Kasumi-1 (cell line): ENCODE measurements at places on chromosomes 3 and 15.
A peak's percentile ranks its signal among the peaks of the same experiment; 100 is the strongest.

- DNase-seq = no peak
Observed at GRCh38 chr15:101554115-101554915, 64.8 kb upstream of the PCSK6 start.

DNA sequence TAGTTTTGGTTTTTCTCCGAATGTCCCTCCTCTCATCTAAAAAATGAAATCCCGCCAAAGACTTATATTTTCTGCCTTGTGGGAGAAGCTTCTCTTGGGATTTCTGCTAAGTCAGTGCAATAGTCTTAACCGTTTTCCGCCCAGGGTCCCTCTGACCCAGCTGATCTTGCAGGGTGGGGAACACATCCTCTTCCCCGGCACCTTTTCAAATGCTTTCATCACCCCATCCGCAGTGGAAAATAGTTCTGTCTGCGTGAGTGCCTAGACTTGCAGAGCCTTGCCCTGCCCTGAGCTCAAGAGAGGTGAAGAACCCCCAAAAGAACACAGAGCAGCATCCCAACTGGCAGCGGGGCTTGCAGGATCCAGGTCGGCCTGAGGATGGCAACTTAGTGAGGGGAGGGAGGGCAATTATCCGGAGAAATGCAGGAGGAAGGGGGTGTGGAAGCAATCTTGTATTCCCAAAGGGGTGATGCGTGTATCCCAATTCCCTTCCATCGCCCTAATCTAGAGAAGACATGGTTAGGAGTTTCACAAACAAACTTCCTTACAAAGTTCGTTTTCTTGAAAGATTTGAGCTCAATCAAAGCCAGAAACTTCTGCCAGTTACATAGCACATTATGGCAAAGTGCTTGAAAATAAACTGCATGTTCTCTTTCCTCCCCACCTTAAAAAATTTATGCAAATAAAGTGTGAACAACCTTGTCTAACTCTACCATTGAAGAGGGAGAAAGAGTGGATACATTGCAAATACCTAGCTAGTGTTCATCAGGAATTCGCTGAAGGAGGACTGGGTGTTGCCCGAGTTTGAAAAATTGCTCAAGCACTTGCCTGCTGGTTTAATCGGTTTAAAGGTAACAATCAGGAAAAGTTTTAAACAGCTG lies 79.9 kb downstream of the NR2F2 start:
- no peak for DNase-seq

DNA sequence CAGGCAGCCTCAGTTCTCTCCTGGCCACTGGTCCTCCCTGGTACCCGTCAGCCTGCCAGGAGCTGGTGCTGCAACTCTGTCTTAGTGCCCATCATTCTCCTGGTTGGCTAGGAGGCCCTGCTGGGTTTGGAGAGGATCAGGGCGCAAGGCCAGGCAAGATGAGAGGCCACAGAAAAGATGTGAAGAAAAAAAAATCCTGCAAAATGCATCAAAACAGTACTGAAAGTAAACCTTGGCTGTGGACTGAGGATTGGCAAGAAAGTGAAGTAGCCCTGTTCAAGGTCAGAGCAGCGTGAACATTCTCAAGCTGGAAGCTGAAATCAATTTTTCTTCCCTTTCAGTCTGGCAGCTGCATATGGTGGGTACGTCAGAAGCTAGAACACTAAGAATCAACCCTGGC lies 74.2 kb downstream of the GTF2E1 start:
- no peak for DNase-seq

GRCh38 chr3:80355144-80355543 lies 587.3 kb upstream of the ROBO1 start:
- peak; percentile 85 for DNase-seq

GRCh38 chr15:93730724-93731123 lies 500.6 kb upstream of the MCTP2 start:
- no peak for DNase-seq

DNA sequence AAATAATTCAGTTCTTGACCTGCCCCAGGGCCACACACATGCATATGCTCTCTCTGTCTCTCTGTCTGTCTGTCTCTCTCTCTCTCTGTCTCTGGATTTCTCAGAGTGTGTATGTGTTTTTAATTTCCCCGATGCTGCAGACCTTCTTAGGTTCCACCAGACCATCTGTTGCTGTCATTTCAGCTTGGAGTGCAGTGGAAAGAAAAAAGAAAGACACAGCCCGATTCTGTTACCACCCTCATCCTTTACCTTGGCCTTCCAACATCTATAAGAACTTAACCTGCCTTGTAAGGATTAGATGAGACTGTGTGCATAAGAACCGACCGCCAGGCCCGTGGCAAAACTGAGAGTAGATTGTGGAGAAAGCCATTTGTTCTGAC lies 9.7 kb upstream of the PGPEP1L start:
- DNase-seq = no peak

DNA sequence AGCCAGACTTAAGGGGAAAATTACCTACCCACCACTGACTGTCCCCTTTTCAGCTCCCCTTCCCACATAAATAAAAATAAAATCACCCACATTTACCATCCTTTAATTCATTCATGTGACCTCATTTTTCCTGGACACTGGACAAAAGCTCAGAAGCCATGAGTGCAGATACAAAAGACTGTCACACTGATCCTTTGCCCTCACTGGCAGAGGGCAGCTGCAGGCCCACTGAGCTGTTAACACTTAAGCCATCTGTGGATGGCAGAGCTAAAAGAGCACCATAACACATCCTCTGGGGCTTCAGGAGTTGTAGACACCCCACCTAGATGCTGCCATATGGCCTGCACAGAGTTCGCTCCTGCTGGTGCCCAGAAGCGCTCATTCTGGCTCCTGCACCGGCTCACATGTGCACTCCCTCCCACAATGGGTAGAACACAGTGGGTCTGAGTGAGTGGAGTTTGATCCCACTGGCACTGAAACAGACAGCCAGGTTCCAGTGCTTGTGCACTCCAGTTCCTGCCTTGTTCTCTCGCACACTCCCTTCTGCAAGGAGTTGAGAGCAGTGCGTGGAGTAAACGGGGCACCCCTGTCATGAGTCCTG lies 38.8 kb downstream of the EDC3 start:
- DNase-seq = no peak

DNA sequence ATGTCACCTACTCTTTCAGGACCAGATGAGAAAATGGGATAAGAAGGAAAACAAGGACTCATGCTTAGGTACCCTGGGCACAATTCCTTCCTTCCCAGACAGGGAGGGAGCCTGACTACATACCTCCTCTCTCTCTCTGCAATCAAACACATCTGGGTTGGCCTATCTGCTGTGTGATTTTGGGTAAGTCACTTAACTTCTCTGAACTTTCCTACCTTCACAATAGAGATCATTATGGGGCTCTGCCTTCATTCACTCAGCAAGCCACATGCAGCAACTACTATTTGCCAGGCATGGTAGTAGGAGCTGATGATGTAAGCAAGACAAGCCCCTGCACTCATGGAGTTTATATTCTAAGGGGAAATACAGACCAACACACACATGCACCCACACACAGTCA lies 251.2 kb downstream of the SHQ1 start:
- DNase-seq = no peak

GRCh38 chr3:42173307-42173706 lies 82.2 kb downstream of the TRAK1 start:
- DNase-seq = peak; percentile 5

GRCh38 chr3:63060412-63060811 lies 185.2 kb upstream of the CADPS start:
- DNase-seq = no peak

DNA sequence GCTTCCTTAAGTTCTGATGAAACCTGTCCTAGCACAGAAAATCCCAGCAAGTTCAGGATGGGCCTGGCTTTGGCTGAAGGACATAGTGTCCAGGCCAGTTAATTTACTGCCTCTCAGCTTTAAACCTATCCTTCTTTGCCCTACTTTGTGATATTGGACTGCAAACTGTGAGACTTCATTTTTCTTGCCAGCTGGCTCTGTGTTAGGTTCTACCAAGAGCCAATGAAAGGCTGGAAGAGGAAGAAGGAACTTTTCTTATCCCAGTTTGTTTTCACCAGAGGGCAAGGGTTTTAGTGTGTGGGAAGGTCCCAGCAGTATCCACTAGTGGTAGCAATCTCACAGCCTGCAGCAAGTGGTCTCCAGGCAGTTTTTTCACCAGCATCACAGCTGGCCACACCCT lies 18.2 kb downstream of the DCUN1D1 start:
- DNase-seq = no peak

GRCh38 chr15:66101715-66102395 lies 151.7 kb downstream of the MEGF11 start:
- DNase-seq = no peak

- no peak for DNase-seq
Observed at GRCh38 chr15:83982748-83983147, 252.8 kb upstream of the GOLGA6L4 start.

GRCh38 chr3:30437171-30437601 lies 169.2 kb upstream of the TGFBR2 start:
- no peak for DNase-seq

DNA sequence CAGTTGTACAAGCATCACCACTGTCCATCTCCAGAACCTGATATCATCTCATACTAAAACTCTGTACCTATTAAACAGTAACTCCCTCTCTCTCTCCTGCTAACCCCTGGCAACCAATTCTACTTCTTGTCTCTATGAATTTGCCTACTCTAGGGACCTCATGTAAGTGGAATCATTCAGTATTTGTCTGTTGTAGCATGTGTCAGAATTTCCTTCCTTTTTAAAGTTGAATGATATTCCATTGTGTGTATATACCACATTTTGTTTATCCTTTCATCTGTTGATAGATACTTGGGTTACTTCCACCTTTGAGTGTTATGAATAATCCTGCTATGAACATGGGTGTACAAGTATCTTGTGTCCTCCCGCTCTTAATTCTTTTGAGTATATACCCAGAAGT lies 16.6 kb downstream of the ZNF592 start:
- no peak for DNase-seq

DNA sequence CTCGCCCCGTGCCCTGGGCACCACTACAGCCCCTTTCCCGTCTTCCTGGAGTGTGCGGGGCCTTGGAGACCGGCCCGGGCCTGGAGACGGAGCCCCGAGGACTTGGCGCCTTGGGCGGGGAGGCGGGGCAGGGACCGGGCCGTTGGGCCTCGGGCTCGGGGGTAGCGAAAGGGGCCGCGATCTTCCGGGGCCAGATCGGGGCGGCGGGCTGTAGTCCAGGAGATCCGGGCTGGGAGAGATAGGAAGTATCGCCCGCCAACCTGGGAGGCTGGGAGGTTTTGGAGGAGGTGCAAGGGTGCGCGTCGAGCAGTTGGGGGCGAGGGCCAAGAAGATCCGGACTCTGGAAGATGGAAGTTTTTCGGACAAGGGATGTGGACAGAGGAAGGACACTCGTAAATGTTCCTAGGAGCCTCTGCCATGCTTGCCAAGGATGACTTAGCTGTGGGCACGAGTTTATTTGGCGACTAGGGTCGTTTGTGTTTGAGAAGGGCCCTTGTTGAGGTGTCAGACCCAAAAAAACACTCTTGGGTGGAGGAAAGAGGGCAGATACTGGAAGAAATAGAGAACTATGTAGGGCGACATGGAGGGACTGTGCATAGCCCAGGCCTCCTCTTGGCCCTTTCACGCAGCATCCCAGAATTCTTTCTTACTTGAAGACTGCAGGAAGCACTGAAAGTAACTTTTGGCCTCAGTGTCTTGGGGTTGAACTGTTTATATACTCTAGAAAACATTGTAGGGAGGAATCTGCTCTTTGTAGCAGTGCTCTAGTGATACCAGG lies 712 bp downstream of the RTF1 start:
- peak; percentile 9 for DNase-seq

DNA sequence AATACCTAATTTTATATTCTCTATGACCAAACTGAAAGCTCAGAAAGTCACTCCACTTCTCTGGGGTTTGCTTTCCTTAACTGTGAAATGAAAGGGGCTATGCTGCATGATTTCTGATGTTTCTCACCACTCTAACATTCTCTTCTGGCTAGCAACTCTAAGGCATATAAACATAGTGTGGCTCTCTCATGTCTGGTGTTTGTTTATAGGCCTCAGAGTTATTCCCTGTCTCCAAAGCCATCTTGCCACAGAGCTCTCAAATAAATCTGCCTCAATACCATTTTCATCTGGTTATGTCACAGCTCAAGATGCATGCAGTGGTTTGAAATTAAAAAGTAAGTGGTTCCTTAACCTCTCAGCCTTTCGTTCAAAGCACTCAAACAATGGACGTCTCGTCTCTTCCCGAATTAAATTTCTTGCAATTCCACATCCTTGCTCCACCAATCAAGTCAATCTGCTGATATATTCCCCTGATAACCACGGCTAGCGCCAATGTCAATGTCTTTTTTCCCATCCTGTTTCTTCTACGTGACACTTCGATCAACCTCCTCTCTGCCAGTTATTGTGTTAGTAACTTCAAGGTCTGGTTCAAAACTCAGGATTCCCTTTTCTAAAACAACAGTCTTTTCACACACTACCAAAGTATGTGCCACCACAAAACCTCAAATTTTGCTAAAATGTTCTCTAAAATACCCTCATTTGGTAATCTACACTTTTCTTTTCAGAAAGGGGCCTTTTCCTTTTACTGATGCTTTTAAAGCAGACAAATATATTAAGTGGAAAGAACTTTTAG lies 16.0 kb downstream of the TOMM70 start:
- DNase-seq = no peak

GRCh38 chr15:72754096-72754495 lies 29.5 kb downstream of the ADPGK start:
- no peak for DNase-seq

DNA sequence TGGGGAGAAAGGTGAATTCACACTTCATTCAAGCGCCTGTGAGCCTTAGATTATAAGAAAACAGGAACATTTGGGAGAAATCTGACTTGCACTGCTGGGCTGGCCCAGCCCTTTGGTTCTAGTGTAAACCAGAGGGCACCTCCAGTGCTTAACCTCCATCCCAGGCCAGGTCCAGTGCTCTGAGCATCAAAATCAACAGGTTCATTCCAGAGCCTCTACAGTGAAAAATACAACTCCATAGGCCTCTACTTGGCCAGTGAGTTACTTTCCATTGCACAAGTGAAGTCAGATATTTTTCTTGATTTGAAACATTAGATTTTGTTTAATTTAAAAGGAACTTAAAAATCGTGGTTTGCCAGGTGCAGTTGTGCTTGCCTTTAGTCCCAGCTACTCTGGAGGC lies 3.0 kb downstream of the SNUPN start:
- no peak for DNase-seq

DNA sequence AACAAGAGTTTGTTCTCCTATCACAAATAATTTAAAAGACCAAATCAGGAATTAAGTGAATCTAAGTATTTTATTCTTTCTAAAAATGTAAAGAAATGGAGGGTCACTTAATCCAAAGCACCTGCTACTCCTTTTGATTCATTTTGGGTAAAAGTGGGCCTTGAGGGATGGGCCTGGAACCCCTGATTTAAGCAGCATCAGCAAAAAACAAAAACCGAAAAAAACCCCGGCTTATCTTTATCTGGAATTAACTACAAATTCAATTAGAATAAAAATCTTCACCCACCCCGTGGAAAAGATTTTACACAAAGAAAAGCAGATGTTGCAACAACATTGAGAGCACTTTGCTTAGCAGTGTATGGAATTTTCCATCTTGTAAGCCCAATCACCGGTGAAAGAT lies 1018.2 kb downstream of the MCTP2 start:
- DNase-seq = no peak

GRCh38 chr3:63798949-63799348 lies 20.1 kb upstream of the C3orf49 start:
- DNase-seq = no peak

GRCh38 chr3:186340204-186340603 lies 21.8 kb downstream of the DGKG start:
- DNase-seq = no peak

- no peak for DNase-seq
Observed at GRCh38 chr3:58434511-58434910, 879 bp upstream of the PDHB start.

GRCh38 chr15:29233566-29233965 lies 36.1 kb downstream of the NSMCE3 start:
- DNase-seq = no peak

GRCh38 chr15:72042865-72043264 lies 75.1 kb downstream of the MYO9A start:
- no peak for DNase-seq
